Regular cardiac myocyte (primary cell): ENCODE measurements at places on chromosomes 6 and 20. TPM values are rescaled to one million over a fixed set of nuclear protein-coding genes. Genes with fewer than 3 reads are reported as not detected.

TFAP2A gene
- 0.85 TPM in 1 of 2 replicates, not detected in the other for total RNA-seq

PLCB4 gene
- 7.1 and 7.3 TPM in 2 replicates for total RNA-seq

TNFRSF6B gene
- total RNA-seq = 2.7 and 8.7 TPM in 2 replicates

ZSCAN31 gene
- 9.2 and 15.8 TPM in 2 replicates for total RNA-seq

SYCP2L gene
- not detected in 2 replicates for total RNA-seq

IPCEF1 gene
- total RNA-seq = under 0.01 TPM in 1 of 2 replicates, not detected in the other

INSM1 gene
- not detected in 2 replicates for total RNA-seq

COL10A1 gene
- under 0.01 TPM in 1 of 2 replicates, not detected in the other for total RNA-seq

ADAT2 gene
- 2.3 and 3.5 TPM in 2 replicates for total RNA-seq

SLC17A9 gene
- total RNA-seq = 7.9 and 21.9 TPM in 2 replicates

TOX2 gene
- 1.4 and 2.1 TPM in 2 replicates for total RNA-seq

DUSP15 gene
- 0.56 TPM in 1 of 2 replicates, not detected in the other for total RNA-seq

DDX39B gene
- 156 and 555 TPM in 2 replicates for total RNA-seq

UBE2V1 gene
- 24.9 and 30.4 TPM in 2 replicates for total RNA-seq

WFDC10B gene
- not detected in 2 replicates for total RNA-seq

HLA-DOB gene
- under 0.01 and 0.28 TPM in 2 replicates for total RNA-seq

LBP gene
- total RNA-seq = 0.56 TPM in 1 of 2 replicates, not detected in the other

GDAP1L1 gene
- total RNA-seq = not detected in 2 replicates

RIMS1 gene
- total RNA-seq = 17.1 and 39.5 TPM in 2 replicates

RARS2 gene
- 38.9 and 53.8 TPM in 2 replicates for total RNA-seq
